ENCODE measurements at places on chromosomes 16 and 17.

- no peak for DNase-seq
These were observed 46.9 kb downstream of the LCMT1 start for GRCh38 chr16:25158401-25158800.

- DNase-seq = no peak
These were observed 159.4 kb downstream of the SEC14L1 start for GRCh38 chr17:77300016-77300686.

DNA sequence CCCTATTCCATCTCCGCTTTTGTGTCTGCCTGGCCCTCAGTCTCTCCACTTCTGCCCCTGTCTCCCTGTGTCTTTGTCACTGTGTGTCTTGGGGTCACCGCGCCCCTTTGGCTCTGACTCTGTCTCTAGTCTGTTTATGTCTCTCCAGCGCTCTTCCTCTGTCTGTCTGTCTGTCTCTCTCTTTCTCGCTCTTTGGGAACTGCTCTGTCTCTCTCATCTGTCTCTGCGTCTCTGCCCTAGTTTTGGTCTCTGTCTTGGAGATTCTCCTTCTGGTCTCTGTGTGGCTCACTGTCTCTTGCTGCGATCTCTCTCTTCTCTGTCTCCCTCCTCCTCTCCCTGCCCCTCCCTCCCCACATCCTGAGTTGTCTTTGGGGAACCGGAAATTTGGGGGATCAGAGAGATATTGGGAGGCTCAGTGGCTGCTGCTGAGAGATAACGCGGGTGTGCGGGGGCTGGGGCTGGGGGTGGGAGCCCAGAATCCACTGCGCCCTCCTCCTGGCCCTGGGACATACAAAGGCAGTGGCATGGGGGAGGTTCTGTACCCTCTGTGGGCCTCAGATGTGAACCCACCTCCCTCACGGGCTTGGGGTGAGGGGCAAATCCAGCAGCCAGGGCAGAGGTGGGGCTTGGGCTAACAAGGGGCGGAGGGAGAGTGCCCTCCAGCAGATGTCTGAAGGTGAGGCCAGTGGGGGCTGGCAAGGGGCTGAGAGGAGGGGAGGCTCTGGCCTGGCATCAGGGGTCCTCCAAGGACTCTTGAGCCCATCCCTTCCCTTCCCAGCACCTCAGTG lies 24.4 kb downstream of the LAT start:
- no peak for DNase-seq

DNA sequence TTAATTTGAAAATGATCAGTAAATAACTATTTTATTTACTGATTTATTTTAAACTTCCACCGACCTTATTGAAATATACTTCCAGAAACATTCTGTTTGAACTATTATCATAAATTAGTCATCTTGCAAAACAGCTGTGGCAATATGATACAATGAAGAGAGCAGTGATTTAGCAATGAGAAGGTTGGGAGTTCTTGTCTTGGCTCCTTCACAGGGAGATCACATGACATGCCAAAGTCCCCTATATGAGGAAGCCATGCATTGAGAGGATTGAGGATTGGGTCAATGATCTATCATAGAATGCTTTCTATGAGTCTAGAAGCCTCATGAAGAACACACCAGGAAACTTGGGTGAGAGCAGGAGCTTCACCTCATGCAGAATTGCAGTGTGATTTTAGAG lies 222.7 kb downstream of the LGALS9B start:
- DNase-seq = no peak

DNA sequence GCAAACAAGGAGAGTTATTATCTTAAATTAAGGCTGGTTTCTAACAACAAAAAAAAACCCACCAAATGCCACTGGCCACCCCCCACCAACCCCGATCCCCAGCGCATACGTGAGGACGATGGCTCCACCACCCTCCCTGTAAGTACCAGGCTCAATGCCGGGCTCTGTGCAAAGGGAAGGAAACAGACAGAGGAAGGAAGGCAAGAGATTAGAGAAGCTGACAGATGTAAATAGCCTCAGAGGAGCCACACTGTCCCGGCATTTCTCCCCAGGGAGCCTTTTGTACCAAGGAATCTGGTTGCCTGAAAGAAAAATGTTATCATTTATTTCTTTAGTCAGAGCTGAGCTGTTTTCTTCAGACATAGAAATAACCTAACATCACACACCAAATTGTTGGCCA lies 13.1 kb downstream of the SOST start:
- no peak for DNase-seq

DNA sequence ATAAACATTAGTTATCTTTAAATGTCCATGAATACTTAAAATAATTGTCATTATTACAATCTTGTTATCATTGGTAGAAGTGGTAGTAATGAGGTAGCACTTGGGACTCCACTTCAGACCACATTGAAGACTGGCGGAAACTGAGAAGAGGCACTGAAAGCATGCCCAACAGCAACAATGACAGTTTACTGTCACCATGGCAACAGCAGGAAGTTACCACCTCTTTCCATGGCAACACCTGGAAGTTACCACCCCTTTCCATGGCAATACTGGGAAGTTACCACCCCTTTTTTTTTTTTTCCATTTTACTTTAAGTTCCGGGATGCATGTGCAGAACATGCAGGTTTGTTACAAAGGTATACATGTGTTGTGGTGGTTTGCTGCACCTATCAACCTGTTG lies 494.9 kb upstream of the RBFOX1 start:
- DNase-seq = no peak

- no peak for DNase-seq
These were observed 91.3 kb downstream of the MAF start for GRCh38 chr16:79509211-79509631.
